AG04450 (cell line): ENCODE measurements at places on chromosomes 11 and 22.

GRCh38 chr11:10298342-10298741 is 4.3 kb upstream of the SBF2 start:
- DNase-seq, result peak; percentile 90

GRCh38 chr11:131591051-131591461 is 220.6 kb downstream of the NTM start:
- DNase-seq, result no peak

DNA sequence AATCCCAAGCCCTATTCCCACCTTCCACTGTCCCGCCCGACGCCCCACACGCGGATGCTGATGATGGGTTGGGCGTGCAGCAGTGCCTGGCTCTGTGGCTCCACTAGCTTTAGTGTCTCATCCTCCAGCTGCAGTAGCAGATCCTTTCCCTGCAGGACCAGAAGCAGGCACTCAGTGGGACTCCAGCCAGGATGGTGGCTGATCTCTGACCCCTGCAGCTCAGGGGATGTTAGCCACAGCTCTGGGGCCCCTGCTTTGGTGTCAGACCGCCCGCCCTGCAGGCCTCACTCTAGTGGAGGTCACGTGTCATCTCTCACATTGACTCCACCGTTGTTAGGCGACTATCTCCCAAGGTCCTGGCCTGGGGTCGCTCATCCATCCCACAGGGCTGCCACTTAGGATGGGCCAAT is 11.8 kb downstream of the SMPD1 start:
- no peak for DNase-seq

- DNase-seq, result no peak
Measured at GRCh38 chr22:40414838-40415505, 44.6 kb downstream of the SGSM3 start.

- DNase-seq, result no peak
Measured at GRCh38 chr22:44338906-44339305, 26.2 kb upstream of the SHISAL1 start.

DNA sequence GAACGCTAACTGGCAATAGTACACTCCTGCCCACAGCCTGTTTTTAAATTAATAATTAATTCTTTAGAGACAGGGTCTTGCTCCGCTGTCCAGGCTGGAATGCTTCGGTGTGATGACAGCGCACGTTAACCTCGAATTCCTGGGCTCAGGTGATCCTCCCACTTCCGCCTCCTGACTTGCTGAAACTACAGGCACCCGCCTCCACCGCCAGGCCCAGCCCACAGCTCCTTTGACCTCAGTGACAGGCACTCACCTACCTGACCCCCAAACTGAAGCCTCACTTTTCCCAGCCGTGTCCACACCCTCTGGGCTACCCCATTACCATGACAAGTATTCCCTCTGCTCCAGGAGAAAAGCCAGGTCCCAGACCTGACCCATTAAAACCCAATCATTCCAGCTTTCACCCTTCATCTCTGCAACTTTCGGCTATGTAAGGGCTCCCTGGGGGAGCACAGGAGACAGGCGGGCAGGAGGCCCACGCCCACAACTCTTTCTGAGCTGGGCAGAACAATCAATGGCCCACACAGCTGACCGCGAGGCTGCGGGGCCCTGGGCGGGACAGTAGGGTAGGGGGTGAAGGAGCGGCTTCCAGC is 730 bp downstream of the LMNTD2 start:
- no peak for DNase-seq

DNA sequence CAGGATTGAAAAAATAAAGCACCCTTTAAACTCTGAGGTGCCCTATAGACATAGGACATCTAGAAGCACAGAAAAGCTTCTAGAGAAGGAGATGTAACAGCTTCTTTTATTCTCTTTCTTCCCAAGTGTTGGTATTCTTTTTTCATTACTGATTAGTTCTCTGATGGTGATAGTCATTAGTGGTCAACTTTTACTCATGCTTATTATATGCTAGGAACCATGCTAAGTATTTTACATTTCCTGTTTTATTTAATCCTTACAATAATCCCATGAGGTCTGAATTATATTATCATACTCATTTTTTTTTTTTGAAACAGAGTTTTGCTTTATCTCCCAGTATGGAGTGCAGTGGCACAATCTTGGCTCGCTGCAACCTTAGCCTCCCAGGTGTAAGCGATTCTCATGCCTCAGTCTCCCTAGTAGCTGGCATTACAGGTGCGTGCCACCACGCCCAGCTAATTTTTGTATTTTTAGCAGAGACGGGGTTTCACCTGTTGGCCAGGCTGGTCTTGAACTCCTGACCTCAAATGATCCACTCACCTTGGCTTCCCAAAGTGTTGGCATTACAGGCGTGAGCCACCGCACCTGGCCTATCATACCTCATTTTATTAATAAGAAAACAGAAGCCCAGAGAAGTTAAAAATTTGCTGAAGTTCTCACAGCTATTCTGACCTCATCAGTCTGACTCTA is 3.0 kb downstream of the C11orf52 start:
- no peak for DNase-seq
